Stomach (tissue), 19 donors: ENCODE measurements at places on chromosomes 3 and 15. TPM values are rescaled to one million over a fixed set of nuclear protein-coding genes. Genes with fewer than 3 reads are reported as not detected.

GRCh38 chr3:178203650-178204049, 332.6 kb upstream of the KCNMB2 start:
- no peaks in the 10 kb centered on the region for H3K36me3 ChIP-seq
- no peaks in the 10 kb centered on the region for H3K27me3 ChIP-seq
- H3K27ac ChIP-seq: peak overlapping the region; percentile 35
- no peak for DNase-seq

GRCh38 chr3:164640591-164640990, 437.7 kb downstream of the SI start:
- no peaks in the 10 kb centered on the region for H3K27me3 ChIP-seq
- no peaks in the 10 kb centered on the region for H3K4me1 ChIP-seq
- no peak overlapping the region for H3K4me3 ChIP-seq

The RAD51 gene
- not detected for total RNA-seq

The AHSG gene
- total RNA-seq: not detected

The STRIT1 gene
- total RNA-seq: not detected

The NR1I2 gene
- total RNA-seq: not detected

The CCDC191 gene
- total RNA-seq: 4.3 TPM

DNA sequence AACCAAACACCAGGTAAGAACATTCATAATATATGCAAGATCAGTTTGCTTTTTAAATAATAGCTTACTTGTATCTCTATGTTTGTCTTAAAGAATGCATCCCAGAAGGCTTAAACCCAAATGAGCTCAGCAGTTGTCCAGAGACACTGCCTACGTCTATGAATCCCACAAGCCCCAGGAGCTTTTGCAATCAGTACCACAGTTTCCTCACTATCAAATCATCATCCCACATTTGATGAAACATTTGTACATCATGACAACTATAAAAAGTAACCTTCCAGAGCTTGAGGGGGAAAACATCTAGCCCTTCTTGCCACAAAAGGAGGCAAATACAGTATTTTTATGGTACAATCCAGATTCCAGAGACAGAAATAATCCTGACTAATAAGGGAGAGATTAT, 63.7 kb downstream of the ATP8B4 start:
- no peak overlapping the region for H3K4me3 ChIP-seq
- H3K36me3 ChIP-seq: no peaks in the 10 kb centered on the region
- DNase-seq: no peak
- H3K4me1 ChIP-seq: peaks cover 38% of the 10 kb centered on the region

The HCN4 gene
- total RNA-seq: 1.7 TPM

- no peaks in the 10 kb centered on the region for H3K4me1 ChIP-seq
- no peak overlapping the region for H3K27ac ChIP-seq
- H3K27me3 ChIP-seq: no peaks in the 10 kb centered on the region
- no peaks in the 10 kb centered on the region for H3K36me3 ChIP-seq
Observed at GRCh38 chr3:186888569-186888968, 41.8 kb upstream of the ST6GAL1 start.

The GPR171 gene
- total RNA-seq: 24.6 TPM

DNA sequence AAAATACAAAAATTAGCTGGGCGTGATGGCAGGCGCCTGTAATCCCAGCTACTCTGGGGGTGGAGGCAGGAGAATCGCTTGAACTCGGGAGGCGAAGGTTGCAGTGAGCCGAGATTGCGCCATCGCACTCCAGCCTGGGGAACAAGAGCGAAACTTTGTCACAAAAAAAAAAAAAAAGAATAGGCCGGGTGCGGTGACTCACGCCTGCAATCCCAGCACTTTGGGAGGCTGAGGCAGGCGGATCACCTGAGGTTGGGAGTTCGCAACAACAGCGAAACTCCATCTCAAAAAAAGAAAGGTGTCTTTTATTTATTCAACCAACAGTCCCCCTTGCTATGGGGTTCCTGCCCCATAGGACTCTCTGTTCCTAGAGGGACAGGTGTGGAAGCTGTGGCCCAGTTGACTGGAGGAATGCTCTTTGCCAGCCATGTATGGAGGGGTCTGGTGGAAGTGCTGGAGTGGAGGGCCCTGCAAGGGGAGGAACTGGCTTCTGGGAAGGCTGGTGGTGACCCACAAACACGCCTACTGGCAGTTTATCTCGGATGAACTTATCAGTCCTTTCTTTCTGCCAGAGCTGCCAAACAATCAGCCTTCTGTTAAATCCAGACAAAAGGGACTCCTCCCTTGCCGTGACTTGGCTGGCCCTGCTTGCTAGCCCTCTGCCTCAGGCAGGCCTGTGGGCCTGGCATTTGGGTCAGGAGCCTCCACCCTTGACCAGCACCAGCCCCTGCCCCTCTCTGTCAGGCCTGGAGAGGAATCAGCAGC, 4.6 kb upstream of the DAG1 start:
- H3K27me3 ChIP-seq: no peaks in the 10 kb centered on the region
- no peaks in the 10 kb centered on the region for H3K36me3 ChIP-seq
- H3K4me1 ChIP-seq: peaks cover 43% of the 10 kb centered on the region
- H3K27ac ChIP-seq: peak overlapping the region; percentile 81
- no peak overlapping the region for H3K4me3 ChIP-seq

DNA sequence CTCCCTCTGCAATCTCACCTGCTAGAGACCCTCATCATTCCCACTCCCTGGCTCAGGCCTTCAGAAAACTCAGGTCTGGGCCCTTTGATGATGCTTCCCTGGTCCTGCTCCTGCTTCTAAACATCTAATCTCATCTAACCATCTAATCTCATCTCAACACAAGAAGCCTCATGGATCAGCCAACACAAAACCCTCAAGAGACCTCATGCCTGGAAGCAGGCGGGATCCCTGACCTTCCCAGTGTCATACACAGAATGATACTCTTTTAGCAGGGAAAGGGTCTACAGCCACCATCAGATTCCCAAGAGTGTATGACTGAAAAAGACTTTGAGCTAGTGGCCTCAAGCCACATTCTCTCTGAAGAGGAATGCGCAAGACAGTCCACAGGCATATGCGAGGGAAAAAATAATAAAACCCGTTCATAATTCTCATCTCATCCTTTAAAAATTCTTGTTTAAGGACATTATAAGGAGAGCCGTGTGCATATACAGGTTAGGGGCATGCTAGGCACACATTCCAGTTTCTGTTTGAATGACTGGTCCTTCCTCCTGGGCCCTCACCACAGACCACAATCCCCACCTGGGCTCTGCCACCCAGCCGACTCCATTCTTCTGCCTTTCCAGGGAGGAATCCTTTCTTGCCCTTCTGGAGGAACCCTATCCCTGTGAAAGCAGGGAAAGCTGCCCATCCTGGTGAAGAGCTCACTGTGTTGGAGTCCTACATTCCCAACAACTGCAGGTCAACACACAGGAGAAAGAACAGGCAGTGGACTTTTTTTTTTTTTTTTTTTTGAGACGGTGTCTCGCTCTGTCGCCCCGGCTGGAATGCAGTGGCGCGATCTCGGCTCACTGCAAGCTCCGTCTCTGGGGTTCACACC, 2.2 kb downstream of the ZXDC start:
- H3K27ac ChIP-seq: no peak overlapping the region
- H3K4me1 ChIP-seq: peaks cover 41% of the 10 kb centered on the region
- H3K27me3 ChIP-seq: no peaks in the 10 kb centered on the region
- DNase-seq: no peak

GRCh38 chr15:25695875-25696760, 167.0 kb downstream of the ATP10A start:
- DNase-seq: no peak
- H3K4me3 ChIP-seq: no peak overlapping the region
- H3K4me1 ChIP-seq: no peaks in the 10 kb centered on the region

DNA sequence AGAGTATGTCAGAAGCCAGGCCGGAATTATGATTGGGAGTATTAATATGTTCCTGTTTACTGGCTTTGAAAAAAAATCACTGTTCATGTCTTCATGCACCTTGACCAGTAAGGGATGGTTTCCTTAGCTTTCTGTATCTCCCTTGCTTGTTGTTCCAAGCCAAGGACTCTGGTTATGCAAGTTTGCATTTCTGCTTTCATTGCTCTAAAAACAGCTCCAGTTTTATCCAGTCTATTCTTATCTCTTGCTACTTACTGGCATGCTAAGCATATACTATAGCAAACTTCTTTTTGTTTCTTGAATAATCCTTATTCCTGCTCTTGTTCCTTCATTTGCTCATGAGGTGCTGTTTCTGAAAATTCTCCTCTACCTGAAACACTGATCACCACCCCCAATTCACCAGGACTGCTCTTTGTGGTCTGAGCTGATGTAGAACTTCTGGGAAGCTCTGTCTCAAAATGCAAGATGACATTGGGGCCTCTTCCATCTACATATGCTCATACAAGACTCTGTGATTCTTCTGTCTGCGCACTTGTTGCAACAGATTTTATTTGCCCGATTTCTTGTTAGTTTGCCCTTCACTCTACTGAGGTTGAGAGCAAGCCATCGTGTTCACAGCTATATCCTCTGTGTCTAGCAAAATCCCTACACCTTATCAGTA, 173.0 kb downstream of the EBLN2 start:
- no peaks in the 10 kb centered on the region for H3K4me1 ChIP-seq
- no peak overlapping the region for H3K27ac ChIP-seq
- no peak overlapping the region for H3K4me3 ChIP-seq
- no peak for DNase-seq
- H3K36me3 ChIP-seq: no peaks in the 10 kb centered on the region

The ARRDC4 gene
- 79.9 TPM for total RNA-seq

DNA sequence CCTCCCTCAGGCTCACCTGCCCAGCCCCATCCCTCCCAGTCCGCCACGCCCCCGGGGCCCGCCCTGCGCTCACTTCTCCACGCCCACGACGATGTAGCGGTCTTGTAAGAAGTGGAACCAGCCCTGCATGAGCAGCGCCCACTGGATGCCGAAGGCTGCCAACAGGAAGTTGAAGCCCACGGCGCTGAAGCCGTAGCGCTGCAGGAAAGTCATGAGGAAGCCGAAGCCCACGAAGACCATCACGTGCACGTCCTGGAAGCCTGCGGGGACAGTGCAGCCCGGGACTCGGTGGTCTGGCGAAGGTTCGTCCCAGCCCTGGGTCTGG, 9.7 kb downstream of the RHCG start:
- H3K27ac ChIP-seq: no peak overlapping the region
- no peaks in the 10 kb centered on the region for H3K27me3 ChIP-seq
- peaks cover 8% of the 10 kb centered on the region for H3K4me1 ChIP-seq

DNA sequence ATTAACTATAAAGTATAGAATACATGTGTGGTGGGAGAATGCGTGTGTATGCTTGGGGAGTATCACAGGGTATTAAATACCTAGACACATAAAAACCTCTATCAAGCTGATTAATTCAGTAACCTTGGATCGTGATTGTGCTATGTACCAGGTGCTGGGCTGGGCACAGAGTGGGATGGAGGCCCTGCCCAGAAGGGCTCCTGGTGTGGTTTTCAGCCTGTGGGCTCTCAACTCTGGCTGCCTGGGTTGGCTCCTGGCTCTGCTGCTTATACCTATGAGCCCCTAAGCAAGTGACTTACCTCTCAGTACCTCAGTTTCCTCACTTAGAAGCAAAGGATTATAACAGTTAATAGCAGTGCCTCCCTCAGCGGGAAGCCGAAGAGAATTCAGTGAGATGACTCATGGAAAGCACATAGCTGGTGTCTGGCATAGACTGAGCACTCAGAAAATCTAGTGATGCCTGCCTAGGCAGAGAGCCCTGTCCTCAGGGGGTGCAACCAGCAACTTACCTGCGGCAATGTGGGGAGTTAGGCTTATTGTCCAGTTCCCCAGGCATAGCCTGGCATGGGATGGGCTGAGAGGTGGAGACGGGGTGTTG, 90.6 kb upstream of the MYZAP start:
- peaks cover 68% of the 10 kb centered on the region for H3K4me1 ChIP-seq
- no peak overlapping the region for H3K4me3 ChIP-seq
- no peaks in the 10 kb centered on the region for H3K36me3 ChIP-seq
- no peaks in the 10 kb centered on the region for H3K27me3 ChIP-seq
- no peak for DNase-seq
- peak overlapping the region; percentile 85 for H3K27ac ChIP-seq

DNA sequence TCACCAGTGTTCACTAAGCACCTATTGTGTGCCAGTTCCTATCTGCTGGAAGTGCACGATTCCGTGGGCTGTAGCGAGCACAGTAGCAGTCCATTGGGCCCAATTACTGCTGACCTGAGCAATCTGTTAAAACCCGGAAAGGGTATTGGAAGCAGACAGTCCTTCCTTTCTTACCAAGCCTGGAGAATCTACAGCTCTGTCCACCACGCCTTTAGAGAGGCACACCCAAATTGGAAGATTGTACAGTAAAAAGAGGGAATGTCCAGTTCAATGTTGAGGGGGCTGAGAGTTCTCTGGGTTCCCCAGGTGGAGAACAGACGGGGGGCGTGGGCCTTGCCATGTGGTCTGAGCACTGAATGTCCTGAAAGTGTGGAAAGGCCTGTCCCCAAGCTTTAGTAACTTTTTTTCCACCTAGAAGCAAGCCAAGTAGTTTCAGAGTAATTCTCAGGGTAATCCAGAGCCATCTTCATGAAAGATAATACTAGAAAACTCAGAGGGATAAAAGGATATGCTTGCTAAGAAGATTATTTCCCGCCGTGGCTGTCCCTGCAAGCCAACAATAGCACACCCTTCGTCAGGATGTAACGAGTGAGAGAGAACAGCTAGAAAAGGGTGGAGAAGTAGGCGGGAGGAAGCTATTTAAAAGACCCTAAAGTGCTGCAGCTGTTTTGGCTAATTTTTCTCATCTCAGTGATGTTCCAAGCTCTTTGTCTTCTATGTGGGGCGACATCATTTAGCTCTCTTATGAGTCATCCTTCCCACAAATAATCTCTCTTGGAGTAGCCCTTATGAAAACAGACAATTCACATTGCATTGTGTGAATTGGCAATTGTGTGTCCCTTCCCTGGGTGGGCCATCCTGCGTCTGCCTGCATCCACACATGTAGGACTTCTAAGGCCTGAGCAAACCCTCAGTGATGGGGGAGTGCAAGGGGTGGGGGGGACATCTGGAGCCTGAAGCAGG, 181.0 kb downstream of the ATG7 start:
- H3K27me3 ChIP-seq: no peaks in the 10 kb centered on the region
- DNase-seq: peak; percentile 82
- peak overlapping the region; percentile 43 for H3K27ac ChIP-seq
- H3K4me1 ChIP-seq: no peaks in the 10 kb centered on the region
- no peaks in the 10 kb centered on the region for H3K36me3 ChIP-seq

The GUCA1C gene
- not detected for total RNA-seq

GRCh38 chr15:50151476-50151875, 30.5 kb upstream of the SLC27A2 start:
- no peaks in the 10 kb centered on the region for H3K27me3 ChIP-seq
- no peaks in the 10 kb centered on the region for H3K36me3 ChIP-seq
- DNase-seq: no peak
- no peak overlapping the region for H3K4me3 ChIP-seq

The TBCCD1 gene
- total RNA-seq: 5.3 TPM

GRCh38 chr3:134636406-134636805, 14.4 kb downstream of the KY start:
- no peaks in the 10 kb centered on the region for H3K4me1 ChIP-seq
- H3K36me3 ChIP-seq: no peaks in the 10 kb centered on the region
- no peak overlapping the region for H3K27ac ChIP-seq

The SUSD5 gene
- total RNA-seq: 4.6 TPM

The FBXL2 gene
- total RNA-seq: 45.1 TPM
